ENCODE measurements at places on chromosomes 2 and 18. TPM values are rescaled to one million over a fixed set of nuclear protein-coding genes. Genes with fewer than 3 reads are reported as not detected.

GRCh38 chr18:5975111-5976002 is 80.0 kb upstream of the TMEM200C start:
- DNase-seq: no peak
- no peaks in the 10 kb centered on the region for H3K27me3 ChIP-seq
- H3K4me3 ChIP-seq: no peak overlapping the region

- H3K4me1 ChIP-seq: no peaks in the 10 kb centered on the region
- no peak for DNase-seq
- no peak overlapping the region for H3K27ac ChIP-seq
Measured at GRCh38 chr2:221624475-221624874, 52.4 kb upstream of the EPHA4 start.

GRCh38 chr2:42829671-42830440 is 37.5 kb upstream of the HAAO start:
- no peaks in the 10 kb centered on the region for H3K36me3 ChIP-seq
- peak overlapping the region; percentile 31 for H3K27ac ChIP-seq
- H3K4me3 ChIP-seq: no peak overlapping the region
- H3K4me1 ChIP-seq: peaks cover 29% of the 10 kb centered on the region
- DNase-seq: no peak

DNA sequence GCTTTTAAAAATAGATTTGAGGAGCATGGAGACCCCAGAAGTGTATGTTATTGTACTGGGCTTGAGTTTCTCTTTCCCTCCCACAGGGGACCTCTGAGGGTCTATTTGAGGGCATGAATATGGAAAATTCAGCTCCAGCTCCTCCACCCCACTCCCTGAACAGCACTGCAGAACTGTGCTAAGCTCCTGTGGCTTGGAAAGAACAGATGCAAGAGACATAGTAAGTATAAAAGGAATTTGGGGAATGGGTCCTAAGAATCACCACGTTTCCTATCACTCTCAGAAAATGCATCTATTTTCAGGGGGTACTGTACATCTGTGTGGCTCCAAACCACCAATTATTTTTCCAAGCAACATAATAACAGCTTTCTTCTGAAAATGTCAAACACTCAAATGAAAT is 416.1 kb downstream of the ZNF521 start:
- no peaks in the 10 kb centered on the region for H3K36me3 ChIP-seq
- H3K4me3 ChIP-seq: no peak overlapping the region
- H3K27ac ChIP-seq: no peak overlapping the region
- no peak for DNase-seq
- no peaks in the 10 kb centered on the region for H3K4me1 ChIP-seq

GRCh38 chr2:2041256-2041824 is 289.7 kb downstream of the MYT1L start:
- no peaks in the 10 kb centered on the region for H3K36me3 ChIP-seq
- H3K27ac ChIP-seq: no peak overlapping the region
- no peaks in the 10 kb centered on the region for H3K27me3 ChIP-seq
- no peak overlapping the region for H3K4me3 ChIP-seq
- DNase-seq: no peak
- peaks cover 5% of the 10 kb centered on the region for H3K4me1 ChIP-seq

- peak overlapping the region; percentile 9 for H3K27ac ChIP-seq
- H3K36me3 ChIP-seq: peaks cover 21% of the 10 kb centered on the region
- no peaks in the 10 kb centered on the region for H3K27me3 ChIP-seq
Measured at GRCh38 chr2:201768918-201769317, 11.8 kb downstream of the ALS2 start.

GRCh38 chr2:85754313-85755095 is 713 bp downstream of the ATOH8 start:
- H3K4me1 ChIP-seq: peaks cover 85% of the 10 kb centered on the region
- DNase-seq: no peak
- peak overlapping the region; percentile 64 for H3K4me3 ChIP-seq
- no peaks in the 10 kb centered on the region for H3K27me3 ChIP-seq

- H3K27ac ChIP-seq: no peak overlapping the region
- no peaks in the 10 kb centered on the region for H3K36me3 ChIP-seq
- DNase-seq: no peak
- no peaks in the 10 kb centered on the region for H3K4me1 ChIP-seq
- no peak overlapping the region for H3K4me3 ChIP-seq
- no peaks in the 10 kb centered on the region for H3K27me3 ChIP-seq
Measured at GRCh38 chr2:174586418-174587295, 10.9 kb downstream of the WIPF1 start.

GRCh38 chr2:70509565-70509964 is 44.1 kb downstream of the TGFA start:
- H3K27ac ChIP-seq: no peak overlapping the region
- H3K27me3 ChIP-seq: no peaks in the 10 kb centered on the region
- H3K4me1 ChIP-seq: peaks cover 12% of the 10 kb centered on the region
- no peaks in the 10 kb centered on the region for H3K36me3 ChIP-seq

GRCh38 chr2:222703886-222704285 is 32.4 kb downstream of the MOGAT1 start:
- H3K4me1 ChIP-seq: peaks cover 15% of the 10 kb centered on the region
- H3K4me3 ChIP-seq: no peak overlapping the region
- H3K36me3 ChIP-seq: no peaks in the 10 kb centered on the region
- no peaks in the 10 kb centered on the region for H3K27me3 ChIP-seq
- no peak for DNase-seq
- no peak overlapping the region for H3K27ac ChIP-seq

- H3K4me1 ChIP-seq: peaks cover 9% of the 10 kb centered on the region
- H3K27me3 ChIP-seq: no peaks in the 10 kb centered on the region
- H3K4me3 ChIP-seq: peak overlapping the region; percentile 61
- H3K36me3 ChIP-seq: no peaks in the 10 kb centered on the region
- DNase-seq: no peak
- H3K27ac ChIP-seq: peak overlapping the region; percentile 96
Measured at GRCh38 chr2:236261452-236261851, 2.8 kb downstream of the ASB18 start.

- no peaks in the 10 kb centered on the region for H3K4me1 ChIP-seq
- H3K4me3 ChIP-seq: no peak overlapping the region
- H3K27ac ChIP-seq: no peak overlapping the region
Measured at GRCh38 chr2:222280795-222281194, 18.0 kb downstream of the PAX3 start.

- no peaks in the 10 kb centered on the region for H3K36me3 ChIP-seq
- no peak overlapping the region for H3K4me3 ChIP-seq
- no peak for DNase-seq
- H3K27ac ChIP-seq: no peak overlapping the region
- H3K4me1 ChIP-seq: no peaks in the 10 kb centered on the region
Measured at GRCh38 chr2:71484354-71484753, 31.0 kb downstream of the DYSF start.

The FRZB gene
- 5.0 TPM for total RNA-seq

The DAPL1 gene
- not detected for total RNA-seq

The RNF149 gene
- 15.8 TPM for total RNA-seq

The CPO gene
- total RNA-seq: not detected

All from heart left ventricle (tissue), 16 donors.